Spinal cord (tissue), 10 donors: ENCODE measurements at places on chromosomes 4 and X.
A peak's percentile ranks its signal among the peaks of the same experiment; 100 is the strongest.

DNA sequence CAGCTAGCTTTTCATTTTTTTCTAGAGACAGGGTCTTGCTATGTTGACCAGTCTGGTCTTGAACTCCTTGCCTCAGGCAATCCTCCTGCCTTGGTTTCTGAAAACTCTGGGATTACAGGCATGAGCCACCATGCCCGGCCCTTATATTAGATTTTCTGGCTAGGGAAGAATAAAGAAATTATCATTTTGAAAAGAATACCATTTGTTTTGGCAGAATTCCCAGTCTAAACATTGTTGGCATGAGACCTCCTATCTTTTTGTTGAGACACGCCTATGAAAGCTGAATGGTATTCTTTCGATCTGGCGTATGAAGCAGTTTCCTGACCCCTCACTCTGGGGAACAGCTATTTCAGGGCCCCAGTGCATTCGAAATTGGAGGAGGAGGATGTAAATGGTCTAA, 107.0 kb downstream of the REPS2 start:
- DNase-seq = no peak

GRCh38 chr4:3529363-3529762, 2.9 kb downstream of the LRPAP1 start:
- DNase-seq = no peak

DNA sequence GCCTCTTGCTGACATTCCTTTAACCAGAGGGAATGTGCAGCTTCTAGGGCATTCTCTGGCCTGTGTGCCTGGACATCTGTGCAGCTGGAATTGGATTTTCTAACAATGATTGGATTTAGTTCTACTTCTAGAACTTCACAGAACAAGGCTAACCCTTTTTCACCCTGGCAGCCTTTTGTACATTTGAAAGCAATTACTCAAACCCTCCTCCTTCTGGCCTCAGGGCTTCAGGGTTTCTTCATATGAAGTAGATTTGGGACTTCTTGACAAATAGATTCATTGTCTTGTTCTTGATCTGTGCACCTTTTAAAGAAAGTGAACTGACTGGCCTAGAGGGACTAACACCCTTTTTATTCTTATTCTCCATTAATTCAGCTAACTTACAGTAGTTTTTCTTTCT, 30.1 kb downstream of the SPATA18 start:
- no peak for DNase-seq

GRCh38 chr4:110510955-110511544, 35.1 kb downstream of the ENPEP start:
- peak; percentile 54 for DNase-seq
